SW 1271 (cell line): ENCODE measurements at places on chromosomes 3 and 15.

DNA sequence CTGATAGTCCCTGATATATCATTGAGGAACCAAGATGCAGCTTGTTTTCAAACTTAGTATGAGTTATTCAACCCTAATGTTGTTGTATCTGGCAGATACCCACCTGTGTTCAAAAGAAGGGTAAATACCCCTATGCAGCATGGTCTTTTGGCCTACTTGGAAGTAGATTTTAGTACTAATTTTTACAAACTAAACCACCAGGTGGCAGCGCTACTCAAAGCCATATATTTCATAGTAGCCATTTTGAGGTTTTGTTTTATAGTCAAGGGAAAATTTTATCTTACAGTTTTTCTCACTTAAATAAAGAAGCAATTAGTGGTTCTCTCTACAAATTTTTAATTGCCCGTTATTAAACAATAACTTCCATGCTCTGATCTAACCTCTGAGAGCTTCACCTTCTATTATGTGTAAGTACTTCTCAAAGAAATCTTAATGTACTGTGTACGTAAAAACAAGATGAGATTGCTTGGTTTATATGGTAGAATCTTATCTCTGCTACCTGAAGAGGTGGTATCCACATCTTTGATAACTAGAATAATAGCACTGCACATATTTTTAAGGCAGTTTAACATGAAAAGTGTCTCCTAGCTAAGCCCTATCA is 31.5 kb upstream of the MLF1 start:
- DNase-seq: no peak

DNA sequence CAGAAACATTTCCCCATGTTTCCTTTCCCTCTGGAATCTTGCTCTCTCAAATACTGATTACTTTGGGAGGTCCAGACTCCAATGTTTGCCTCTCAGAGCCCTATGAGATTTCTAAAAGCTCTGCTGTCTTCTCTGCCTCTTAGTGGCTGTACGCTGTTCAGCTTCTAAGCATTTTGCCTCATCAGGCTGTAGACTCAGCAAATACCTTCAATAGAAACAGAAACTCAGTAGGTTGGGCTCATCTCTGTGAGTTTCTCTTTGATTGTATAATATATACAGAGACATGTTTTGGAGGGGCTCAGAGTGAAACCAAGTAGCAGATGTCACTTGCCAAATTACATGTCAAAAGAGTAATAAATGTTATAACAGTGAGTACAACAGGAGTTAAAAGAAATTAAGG is 380.8 kb upstream of the MEIS2 start:
- no peak for DNase-seq

DNA sequence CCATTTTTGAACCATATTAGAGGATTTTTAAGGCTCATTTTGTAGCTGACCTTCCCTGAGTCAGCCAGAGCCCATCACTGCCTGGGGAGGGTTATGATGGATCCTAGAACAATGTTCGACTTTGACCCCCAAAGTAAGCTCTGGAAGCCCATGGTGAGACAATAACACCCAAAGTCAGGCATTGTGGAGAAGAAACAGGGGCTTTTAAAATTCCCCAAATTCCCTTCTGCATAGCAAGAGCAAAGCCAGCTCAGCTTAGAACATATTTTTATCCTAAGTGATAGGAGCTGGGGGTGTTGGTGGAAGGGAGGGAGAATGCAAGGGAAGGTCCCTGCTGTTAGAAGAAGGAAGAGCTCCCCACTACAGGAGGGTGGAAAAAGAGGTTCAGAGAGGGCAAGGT is 4.0 kb downstream of the ITGA11 start:
- no peak for DNase-seq

DNA sequence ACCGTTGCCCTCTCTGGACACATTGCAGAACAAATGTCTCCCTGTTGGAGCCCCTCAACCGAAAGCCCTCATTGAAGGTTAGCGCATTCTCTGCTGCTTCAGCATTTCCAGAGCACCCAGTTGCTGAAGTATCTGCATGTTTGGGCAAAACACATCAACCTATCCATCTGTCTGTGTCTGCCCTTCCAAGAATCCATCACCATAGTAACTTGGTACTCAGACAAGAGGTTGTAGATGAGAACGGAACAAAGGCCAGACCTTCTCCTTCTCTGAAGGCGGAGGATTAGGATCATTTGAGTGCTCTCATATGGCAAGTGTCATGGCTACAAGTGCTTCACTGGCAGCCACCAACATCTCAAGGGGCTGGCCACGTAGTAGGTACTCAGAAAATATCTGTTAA is 23.1 kb upstream of the RHO start:
- no peak for DNase-seq

DNA sequence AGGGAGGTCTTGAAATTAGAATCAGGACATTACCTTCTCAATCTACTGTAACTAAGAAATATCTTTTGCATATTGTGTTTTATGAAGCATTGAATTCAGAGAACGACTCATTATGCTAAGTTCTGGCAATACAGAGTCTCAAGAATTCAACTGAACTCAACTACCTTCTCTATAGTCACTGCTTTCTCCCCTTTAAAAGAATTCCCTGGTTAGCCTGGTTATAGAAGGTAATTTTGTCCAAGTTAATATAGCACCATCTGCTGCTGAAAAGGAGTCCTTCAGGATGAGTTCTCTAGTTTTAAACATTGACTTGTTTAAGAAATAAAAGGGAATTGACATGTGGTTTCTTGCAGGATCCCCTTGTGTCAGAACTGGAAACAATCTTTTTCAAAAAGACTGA is 60.2 kb downstream of the IL16 start:
- no peak for DNase-seq

DNA sequence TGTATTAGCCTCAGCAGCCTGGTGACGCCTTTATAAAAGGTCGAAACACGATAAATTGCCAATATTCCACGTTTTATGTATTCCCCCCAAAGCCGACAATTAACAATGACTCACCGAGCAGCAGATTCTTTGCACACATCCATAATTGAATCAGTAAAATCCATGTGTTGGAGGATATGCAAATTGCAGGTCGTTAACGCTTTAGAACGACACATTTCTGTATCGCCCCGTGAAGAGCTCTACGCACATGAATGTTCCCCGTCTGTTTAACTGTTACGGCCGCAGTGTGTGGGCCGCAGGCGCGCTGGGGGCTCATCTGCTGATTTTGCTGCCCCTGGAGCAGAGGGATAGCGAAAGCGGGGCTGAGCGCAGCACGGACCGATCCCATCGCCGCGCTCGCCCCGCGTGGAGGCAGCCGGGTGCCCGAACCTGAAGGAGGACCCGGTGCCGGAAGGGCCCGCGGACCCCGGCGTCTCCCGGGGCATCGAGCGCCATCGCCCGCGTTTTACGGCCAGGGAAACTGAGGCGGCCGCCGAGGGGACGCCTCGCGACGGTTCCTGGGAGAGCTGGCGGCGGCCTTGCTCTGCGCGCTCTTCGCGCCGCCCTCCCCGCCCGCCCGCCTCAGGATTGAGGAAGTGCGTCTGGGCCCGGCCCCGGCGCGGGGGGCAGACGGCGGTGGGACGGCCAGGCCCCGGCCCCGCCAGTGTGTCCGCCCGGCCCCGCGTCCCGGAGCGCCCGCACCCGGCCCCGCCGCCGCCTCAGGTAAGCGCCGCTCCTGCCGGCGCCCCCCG is at the start of gene LRRK1:
Gene LRRK1, plus strand, starts transcription at position 668 of the 791 bp plus-strand sequence. CDS start 5,276 bp downstream, outside the sequence.
- DNase-seq: no peak

- no peak for DNase-seq
These were observed 3.6 kb upstream of the TNK2 start for GRCh38 chr3:195911946-195912270.

DNA sequence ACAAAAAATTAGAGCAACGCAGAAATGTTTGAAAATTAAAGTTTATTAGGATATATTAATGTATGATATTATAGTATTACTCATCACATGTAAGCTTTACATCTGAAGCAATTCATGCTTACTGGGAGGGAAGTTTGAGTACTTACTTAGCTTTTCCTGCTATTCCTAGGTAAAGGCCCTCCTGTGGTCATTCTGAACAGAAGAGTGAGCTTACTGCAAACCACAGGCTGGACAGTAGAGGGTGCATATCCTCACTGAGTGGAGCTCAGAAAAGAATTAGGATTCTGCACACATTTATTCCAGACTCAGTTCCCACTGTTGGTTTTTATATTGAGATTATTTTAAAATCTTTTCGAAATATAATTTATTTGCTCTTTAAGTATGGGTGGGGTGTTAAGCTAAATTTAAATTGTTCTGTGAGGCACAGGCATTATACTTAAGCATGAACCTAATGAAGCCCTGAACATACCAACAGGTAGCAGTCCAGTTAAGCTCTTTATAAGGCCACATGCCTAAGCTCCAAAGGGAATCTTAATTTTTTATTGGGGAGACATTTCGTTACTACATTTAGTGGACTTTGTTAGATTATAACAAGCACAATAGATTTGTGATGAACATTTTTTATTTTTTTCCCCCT is 10.2 kb downstream of the MRPS22 start:
- DNase-seq: peak; percentile 37

GRCh38 chr15:76328958-76329357 is 7.6 kb upstream of the ISL2 start:
- no peak for DNase-seq

DNA sequence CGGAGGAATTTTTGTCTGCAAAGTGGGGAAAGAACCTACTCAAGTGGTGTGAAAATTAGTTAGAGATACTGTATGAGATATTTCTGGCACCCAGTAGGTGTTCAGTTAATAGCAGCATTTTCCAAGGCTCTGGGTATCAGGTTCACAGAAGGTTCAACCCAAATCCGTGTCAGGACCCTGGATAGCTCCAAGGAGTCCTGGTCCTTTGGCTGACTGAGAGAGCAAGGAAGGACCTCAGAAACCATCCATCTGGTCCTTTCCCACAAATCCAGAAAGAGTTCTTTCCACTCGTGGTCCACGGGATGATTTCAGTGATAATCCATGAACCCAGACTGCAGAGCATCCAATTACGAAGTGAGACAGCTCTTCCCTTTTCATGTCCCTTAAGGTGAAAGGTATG is 51.4 kb downstream of the SLC6A11 start:
- no peak for DNase-seq

DNA sequence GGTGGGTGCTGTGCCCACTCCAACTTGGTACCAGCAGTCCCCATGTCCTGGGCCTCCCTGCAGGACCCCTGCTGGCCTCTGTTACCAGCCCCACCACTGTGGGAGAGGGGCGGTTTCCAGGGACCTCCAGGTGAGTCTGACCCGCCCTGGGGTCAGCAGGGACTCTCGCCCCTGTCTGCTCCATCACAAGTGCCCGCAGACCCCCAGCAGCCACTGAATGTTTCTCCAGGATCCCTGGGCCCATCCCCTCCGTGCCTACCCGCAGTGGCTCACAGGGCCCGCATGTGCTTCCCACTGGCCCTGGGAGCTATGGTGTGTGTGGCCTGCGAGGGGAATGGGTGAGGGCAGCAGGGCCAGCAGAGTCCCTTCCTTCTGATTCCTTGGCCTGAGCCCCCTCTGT is 9.9 kb upstream of the RHO start:
- no peak for DNase-seq

- no peak for DNase-seq
These were observed 52.4 kb downstream of the RBM6 start for GRCh38 chr3:49992326-49992725.

GRCh38 chr3:51350751-51351150 is 34.3 kb upstream of the MANF start:
- no peak for DNase-seq

GRCh38 chr3:27310688-27311087 is 58.5 kb downstream of the NEK10 start:
- DNase-seq: no peak

- no peak for DNase-seq
These were observed 1.9 kb downstream of the UQCRC1 start for GRCh38 chr3:48607519-48607918.

- DNase-seq: no peak
These were observed 1.4 kb upstream of the GHRL start for GRCh38 chr3:10294030-10294586.

GRCh38 chr3:69869643-69870042 is 129.9 kb upstream of the SAMMSON start:
- DNase-seq: no peak
